ENCODE measurements at places on chromosomes 13 and 19.

DNA sequence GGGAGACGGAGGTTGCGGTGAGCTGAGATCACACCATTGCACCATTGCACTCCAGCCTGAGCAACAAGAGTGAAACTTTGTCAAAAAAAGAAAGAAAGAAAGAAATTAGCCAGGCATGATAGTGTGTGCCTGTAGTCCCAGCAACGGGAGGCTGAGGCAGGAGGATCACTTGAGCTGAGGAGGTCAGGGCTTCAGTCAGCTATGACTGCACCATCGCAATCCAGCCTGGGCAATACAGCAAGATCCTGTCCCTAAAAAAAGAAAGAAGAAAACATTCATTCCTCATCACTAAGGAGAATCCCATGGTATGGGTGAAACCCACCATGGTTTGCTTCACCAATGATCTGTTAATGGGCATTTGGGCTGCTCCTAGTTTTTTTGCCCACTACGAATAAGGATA is 13.0 kb upstream of the AP1M2 start:
- DNase-seq: no peak

DNA sequence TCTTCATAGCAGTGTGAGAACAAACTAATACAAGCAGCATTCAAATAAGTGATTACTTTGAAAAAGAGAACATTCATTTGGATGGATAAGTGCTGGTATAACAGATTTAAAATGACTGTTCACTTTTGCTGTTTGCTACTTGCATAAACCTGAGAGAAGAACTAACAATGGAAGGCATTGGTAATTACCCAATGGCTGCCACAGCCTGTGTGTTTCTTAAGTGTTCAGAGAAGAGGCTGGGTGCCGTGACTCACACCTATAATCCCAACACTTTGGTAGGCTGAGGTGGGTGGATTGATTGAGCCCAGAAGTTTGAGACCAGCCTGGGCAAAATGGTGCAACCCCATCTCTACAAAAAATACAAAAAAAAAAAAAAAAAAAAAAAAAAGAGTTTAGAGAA is 4.9 kb upstream of the TEX26 start:
- DNase-seq: no peak

GRCh38 chr19:33476151-33476707 is 45.4 kb downstream of the PEPD start:
- no peak for DNase-seq

DNA sequence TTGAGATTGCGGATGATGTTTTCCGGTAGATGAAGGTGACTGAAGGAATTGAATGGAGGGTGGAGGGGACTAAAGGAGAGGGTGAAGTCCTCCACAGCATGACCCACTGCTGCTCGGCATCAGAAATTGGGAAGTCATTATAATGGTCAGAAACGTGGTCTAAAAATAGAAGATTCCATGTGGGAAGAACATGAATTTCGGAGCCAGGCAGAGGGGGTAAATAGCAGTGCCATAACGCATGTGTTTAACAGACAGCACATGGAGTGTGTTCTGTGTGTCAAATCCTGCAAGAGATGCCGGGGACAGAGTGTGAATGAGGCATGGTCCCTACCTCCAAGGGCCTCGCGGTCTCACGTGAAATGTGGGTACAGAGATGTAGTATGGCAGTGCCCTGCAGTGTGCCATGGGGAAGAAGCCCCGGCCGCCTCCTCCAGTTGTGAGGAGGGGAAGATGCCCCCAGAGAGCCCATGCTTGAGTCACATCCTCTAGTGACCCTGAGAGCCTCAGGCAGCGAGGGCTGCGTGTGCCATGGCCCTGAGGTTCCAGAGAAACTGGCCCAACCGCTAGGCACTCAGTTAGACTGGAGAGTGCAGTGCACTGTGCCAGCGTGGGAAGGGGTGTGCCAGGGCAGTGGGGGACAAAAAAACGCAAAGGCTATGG is 106.1 kb downstream of the COL4A2 start:
- no peak for DNase-seq

- no peak for DNase-seq
Observed at GRCh38 chr13:28121224-28121623, 17.1 kb upstream of the PAN3 start.

DNA sequence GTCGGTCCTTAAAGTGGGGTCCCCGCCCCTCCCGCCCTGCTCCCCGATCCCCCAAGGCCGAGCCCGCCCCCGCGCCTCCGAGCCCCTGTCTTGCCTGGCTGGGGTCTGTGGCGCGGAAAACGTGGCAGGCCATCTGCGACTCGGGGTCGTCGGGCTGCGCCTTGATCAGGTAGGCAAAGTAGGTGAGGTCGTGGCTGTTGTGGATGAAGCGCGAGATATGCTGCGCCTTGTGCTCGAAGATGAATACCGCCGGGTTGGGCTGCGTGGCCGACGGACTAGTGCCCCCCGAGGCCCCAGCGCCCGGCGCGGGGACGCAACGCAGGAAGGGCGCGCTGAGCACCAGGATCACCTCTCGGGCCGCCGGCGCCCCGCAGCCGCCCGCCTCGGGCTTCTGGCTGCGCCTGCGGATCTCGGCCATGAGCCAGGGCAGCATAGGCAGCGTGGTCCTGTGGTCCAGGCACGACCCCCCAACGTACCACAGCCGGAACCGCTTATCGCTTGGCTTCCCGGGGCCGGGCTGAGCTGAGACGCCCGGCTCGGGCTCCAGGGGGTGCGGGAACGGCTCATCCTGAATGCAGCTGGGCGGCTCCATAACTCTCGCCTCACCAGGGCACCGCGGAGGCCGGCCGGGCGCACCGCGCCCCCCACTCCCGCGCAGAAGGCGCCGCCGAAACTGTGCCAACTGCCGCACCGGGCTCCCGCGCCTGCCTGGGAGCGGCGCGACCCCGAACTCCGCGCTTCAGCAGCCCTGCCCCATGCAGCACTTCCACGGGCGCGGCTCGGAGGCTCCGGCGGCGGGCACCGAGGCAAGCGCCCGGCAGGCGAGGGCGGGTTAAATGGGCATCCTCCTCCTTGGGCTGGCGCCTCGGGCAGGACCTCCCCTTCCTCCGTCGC is 546 bp downstream of the TBC1D4 start:
- no peak for DNase-seq

DNA sequence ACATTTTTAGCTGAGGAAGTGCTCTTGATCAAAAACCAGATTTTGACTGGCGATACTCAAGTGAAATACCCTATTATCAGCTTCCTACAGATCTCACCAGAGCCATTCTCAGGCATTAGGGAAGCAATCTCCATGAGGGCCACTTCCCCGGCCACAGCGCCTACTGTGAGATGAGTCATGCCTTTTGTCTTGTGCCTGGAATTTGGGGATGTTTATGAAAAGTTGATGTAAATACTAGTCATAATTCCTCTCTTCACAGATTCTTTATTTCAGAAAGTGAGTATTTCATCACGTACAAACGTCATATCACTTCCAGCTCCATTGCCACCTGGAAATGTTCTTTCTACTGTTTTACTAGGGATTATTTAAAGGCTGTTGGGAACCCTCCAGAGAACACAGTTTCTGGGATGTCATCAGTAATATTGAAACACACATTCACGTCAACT is 25.3 kb upstream of the SLC46A3 start:
- DNase-seq: no peak

DNA sequence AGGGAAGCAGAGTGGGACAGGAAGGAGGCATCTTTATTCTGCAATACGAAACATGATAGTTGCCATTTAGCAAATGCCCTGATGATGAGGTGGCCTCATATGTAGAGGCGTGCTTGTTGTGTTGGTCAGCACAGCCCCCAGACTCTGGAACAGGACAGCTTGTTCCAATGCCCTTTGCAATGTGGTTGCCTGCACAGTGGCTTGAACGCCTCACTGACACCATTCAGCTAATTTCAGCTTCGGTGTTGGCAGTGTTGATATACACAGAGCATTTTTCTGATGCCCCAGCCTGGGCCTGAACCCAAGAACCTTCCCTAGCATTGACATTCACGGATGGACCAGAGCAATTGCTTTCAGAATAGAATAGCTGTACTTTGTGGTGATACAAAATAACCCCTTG is 133.3 kb downstream of the HS6ST3 start:
- DNase-seq: no peak

DNA sequence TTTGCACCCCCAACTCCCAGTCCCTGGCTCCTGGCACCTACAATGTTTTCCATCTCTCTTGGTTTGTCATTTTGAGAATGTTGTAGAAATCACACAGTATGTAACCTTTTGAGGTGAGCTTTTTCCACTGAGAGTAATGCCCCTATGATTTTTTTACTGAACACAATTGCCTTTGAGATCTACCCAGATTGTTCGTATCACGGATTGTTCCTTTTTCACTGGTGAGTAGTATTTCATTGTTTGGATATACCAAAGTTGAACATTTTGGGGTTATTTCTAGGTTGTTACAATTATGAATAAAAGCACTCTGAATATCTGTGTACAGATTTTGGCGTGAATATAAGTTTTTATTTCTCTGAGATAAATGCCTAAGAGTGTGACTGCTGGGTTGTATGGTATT is 17.7 kb upstream of the ANKRD10 start:
- DNase-seq: no peak

DNA sequence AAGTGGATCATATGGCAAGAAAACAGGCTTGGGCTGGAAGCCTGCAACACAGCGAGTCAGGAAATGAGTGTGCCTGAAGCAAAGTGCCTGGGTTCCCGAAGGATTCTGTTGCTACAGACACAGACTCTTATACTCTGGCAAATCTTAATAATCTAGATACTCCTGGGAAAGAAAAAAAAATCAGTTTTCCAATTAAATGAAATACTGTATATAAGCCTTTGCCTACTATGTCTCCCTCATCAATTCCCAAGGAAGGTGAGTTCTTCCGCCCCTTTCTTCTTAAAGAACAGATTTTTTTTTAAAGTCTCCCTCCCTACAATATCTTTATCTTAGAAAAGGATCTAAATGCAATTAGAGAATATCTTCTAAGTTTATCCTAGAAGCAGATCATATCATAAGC is 10.3 kb downstream of the ZFP82 start:
- no peak for DNase-seq

DNA sequence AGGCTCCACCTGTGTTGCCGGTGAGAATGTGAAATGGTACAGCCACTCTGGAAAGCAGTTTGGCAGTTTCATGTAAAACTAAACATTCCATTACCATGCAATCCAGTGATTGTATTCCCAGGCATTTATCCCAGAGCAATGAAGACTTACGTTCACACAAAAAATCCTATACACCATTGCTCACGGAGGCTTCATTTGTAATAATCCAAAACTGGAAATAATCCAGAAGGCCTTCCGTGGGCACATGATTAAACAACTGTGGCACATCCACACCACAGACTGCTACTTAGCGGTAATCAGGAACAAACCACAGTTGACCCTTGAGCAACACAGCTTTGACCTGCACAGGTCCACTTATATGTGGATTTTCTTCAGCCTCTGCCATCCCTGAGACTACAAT is 339.7 kb downstream of the MTUS2 start:
- DNase-seq: no peak

DNA sequence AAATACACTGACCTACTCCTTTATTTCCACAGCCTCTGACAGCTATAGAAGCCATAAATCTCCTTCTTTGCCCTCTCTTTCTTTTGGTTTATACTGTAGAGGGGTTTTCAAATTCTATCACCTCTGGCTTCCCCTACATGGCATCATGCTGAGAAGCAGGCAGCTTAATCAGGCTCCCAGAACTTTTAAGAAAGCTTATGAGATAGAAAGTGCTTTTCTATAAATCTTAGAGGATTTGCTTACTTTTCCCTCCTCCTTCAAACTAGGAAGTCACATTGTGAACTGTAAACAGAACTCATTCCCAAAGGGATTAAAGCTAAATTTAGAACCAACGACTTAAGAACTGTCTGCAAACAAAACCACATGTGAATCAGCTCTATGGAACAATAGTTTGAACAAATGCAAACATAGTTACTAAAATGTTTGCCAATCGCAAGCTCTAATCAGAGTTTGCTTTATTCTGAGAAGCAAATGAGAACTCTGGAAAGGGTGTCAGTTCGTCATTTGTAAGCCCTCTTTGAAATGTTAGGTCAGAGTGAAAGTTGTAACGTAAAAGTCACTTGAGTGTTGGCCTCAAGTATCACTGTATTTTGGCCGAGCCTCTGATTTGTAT is 344.1 kb downstream of the RFC3 start:
- DNase-seq: no peak

DNA sequence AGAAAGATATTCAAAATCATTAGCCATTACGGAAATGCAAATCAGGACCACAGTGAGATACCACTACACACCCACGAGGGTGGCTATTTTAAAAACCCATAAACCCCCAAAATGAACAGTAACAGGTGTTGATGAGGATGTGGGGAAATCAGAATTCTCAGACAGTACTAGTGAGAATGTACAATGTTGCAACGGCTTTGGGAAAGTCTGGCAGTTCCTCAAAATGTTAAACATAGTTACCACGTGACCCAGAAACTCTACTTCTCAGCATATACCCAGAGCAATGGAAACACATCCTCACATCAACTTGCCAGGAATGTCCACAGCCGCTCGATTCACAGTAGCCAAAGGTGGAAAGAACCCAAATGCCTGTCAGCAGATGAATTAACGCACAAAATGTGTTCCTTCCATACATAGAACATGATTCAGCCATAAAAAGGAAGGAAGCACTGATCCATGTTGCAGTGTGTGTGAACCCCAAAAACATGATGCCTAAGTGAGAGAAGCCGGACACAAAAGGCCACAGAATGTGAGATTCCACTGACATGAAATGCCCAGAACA is 7.0 kb downstream of the PLVAP start:
- no peak for DNase-seq

DNA sequence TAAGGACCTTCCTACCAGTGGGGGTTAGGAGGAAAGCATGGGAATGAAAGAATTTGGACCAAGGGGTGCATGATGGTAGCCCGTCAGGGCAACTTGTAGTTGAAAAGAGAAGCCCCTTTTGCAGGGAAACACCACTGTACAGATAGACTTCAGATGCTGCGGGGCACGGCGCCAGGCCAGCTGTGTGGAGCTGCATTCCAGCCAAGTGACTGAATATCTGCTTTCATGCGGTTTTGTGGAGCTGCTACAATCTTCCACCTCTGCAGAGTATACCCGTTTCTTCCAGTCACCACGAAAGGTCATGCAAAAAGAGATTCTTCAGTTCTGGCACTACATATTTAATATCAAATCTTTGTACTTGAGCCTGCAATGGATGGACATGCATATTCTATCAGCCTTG is 104.7 kb downstream of the RGCC start:
- no peak for DNase-seq

- no peak for DNase-seq
Observed at GRCh38 chr13:51385114-51385513, 45.6 kb downstream of the SERPINE3 start.

DNA sequence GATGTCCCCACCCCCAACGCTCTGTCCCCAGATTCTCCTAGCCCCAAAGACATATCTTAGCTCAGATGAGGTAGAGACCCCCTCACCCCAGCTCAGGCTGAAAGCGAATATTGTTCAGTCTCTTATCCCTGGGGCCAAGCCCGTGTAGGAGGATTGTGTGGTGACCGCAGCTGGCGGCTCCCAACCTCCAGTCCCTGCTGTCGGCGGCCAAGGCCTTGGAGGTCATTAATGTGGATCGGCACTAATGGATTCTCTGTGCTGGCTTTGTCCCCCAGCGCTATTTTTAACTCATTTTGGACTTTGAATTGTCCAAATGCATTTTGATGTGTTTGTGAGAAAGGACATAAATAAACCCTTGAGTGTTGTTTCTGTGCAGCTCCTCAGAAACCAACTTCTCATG is 124.2 kb downstream of the UQCRFS1 start:
- DNase-seq: no peak
